Hematopoietic multipotent progenitor cell treated with erythropoietin and hydrocortisone succinate and interleukin-3 and kit ligand, for 17 days (in vitro differentiated cells): ENCODE measurements at places on chromosomes 16 and 17.

GRCh38 chr16:79473456-79473855, 127.1 kb downstream of the MAF start:
- DNase-seq: no peak

DNA sequence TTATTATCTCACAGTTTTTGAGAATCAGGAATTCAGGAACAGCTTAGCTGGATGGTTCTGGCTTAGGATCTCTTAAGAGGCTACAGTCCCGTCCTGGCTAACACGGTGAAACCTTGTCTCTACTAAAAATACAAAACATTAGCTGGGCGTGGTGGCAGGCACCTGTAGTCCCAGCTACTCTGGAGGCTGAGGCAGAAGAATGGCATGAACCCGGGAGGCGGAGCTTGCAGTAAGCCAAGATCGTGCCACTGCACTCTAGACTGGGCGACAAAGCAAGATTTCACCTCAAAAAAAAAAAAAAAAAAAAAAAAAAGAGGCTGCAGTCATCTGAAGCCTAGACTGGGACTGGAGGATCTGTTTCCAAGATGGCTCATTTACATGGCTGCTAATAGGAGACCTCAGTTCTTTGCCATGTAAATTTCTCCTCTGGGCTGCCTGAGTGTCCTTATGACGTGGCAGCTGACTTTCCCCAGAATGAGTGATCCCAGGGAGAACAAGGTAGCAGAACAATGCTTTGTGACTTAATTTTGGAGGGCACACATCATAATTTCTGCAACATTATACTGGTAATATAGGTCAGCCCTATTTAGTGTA, 95.8 kb upstream of the CORO6 start:
- DNase-seq: no peak

GRCh38 chr16:16073891-16074881, 124.8 kb downstream of the ABCC1 start:
- no peak for DNase-seq

DNA sequence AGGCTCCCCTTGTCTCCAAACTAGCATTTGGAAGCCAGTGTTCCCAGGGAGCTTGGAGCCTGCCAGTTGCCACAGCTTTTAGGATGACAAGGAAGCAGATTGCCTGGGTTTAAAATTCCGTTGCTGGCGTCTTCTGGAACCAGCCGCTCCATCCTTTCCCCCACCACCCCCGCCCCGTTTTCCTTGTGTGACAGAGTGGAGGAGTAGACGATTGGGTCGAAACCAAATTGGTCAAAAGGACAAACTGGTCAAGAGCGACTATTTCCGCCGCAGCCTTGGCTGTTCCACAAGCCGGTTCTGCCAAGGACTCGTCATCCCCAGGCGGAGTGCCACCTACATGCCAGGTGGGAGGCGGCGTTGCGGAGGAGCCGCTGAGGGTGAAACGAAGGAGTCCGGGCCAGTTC, 91.1 kb downstream of the RPA1 start:
- DNase-seq: no peak

DNA sequence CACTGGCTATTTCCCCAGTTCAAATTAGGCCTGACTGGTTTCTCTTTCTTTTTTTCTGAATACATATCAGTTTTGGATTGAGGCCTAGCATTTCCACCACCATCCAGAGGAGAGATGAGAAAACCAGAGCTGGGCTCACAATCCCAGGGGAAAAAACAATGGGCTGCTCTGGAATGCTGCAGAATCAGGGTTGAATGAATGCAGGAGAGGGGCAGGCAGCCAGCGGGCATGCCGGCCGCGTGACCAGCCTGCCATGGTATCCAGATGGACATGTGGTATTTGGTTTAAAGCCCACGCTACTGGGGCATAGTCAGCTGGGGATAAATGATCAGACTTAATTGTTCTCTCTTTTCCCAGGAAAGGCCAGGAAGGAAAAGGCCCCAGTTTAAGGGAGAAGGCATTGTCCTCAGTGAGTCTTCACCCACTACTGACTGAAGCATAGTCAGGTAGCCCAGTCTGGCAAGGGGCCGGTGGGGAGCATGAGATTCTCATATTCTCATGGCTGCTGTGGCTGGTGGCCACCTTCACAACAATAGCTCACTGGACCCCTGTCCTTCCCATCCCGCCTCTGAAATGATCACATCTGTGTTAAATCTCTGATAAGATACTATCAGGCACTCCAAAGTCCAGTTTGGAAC, 38.7 kb upstream of the RHOT1 start:
- no peak for DNase-seq

GRCh38 chr17:1977583-1978395, 47.3 kb downstream of the RTN4RL1 start:
- DNase-seq: no peak
